Activated CD4-positive, alpha-beta T cell treated with anti-CD3 and anti-CD28 coated beads, Interleukin-2, amount 50 U/mL, for 48 hours (primary cell): ENCODE measurements at places on chromosomes 11 and 22.

DNA sequence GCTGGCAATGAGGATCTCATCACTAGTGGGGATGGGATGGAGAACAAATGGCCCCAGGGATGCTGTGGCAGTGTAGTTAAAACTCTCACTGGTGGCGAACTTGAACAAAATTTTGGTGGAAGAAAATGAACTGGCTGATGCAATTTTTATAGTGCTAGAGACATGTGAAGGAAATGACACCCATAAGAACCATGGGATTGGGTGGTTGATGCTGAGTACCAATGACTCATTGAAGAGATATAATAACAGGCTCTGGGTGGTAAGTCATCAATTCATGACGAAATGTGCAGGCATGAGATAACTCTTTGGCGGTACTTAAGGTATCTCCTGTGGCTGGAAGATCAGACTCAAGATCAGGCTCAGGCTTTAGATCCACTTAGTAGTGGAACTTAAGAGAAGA lies 172.9 kb upstream of the DDI1 start:
- no peak for DNase-seq

DNA sequence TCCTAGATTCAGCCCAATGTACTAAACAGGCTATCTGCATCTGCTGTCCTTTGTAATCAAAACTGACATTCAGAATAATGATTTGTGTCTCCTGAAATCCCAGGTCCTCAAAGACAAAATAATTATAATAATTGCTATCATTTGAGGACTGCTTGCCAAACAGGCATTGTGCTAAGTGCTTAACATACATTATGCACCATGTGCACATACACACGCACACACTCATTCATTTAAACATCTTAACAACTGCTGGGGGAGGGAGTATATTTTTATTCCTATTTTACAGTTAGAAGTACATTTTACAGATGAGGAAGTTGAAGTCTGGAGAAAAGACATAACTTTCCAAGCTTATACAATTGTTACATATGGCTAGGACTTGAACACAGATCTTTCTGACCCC lies 308.0 kb upstream of the ZC3H12C start:
- DNase-seq = no peak

DNA sequence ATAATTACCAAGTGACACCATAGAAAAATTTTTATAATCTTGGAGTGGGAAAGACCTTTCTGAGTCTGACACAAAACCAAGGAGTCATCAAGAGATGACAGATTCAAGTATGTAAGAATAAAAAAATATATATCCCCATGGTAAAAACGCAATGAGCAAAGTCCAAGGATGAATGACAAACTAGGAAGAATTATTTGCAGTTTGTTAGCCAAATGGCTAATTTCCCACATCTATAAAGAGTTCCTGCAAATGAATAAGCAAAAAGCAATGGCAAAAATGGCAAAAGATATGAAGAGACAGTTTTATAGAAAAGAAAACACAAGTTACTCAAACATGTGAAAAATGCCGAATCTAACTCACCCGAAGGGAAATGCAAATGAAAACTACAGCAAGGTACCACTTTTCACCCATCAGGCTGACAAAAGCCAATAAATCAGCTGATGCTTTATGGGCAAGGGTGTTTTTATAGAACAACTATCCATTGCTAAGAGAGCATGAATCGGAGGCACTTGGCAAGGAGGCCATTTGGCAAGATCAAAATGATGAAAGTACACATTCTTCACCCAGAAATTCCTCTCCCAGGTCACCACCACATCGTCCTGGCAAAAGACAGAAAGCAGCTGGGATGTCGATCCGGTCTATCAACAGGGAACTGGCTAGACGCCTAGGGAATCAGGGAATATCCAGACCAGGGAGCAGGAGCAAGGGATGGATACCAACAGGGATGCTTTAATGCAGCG lies 21.1 kb upstream of the KLHL35 start:
- DNase-seq = no peak

- no peak for DNase-seq
Observed at GRCh38 chr11:40877256-40877655, 582.2 kb downstream of the LRRC4C start.

DNA sequence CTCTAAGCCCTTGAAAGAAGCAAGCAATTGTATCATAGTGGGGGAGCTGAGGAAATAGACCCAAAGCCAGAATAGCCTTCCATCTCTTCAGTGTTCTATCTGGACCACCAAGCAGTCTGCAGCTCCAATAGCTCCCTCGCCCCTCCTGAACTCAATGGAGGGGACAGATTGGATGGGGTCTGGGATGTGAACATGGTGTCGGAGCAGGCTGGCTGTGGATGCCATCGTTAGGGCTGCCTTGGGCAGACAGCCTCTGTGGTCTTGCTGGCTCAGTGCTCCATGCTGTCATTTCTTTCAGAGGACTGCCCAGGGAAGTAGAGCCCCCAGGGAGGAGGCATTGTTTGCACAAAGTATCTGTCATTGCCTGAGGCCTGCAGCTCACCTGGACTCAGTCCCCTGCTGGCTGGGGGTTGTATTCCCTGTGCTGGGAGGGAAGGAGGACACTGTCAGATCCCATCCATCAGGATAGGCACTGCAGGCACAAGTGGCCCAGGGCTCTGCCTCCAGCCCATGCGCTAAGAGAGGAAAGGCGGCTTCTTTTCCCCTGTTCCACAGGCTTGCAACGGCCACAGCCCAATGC lies 537.7 kb downstream of the BUD13 start:
- no peak for DNase-seq

- DNase-seq = peak; percentile 90
Observed at GRCh38 chr11:66694732-66695207, 17.1 kb upstream of the RBM4B start.

DNA sequence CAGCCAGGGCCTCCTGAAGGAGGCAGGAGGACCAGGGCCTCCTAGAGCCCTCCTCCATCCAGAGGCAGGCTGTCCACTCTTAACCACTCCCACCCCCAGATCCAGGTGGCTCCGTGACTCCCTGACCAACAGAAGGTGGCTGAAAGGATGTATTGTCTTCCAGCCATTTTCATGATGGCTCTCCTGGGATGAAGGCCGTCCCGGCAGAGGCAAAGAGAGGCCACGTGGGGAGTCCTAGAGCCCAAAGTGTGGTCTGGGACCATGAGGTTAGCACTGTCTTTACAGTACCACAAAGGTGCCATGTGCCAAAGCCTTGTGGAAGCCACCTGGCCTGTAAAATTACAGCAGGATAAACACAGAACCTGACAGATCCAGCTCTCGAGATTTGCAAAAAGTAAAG lies 42.3 kb downstream of the DUSP8 start:
- no peak for DNase-seq

- DNase-seq = no peak
Observed at GRCh38 chr11:35412285-35412684, 7.1 kb downstream of the SLC1A2 start.

DNA sequence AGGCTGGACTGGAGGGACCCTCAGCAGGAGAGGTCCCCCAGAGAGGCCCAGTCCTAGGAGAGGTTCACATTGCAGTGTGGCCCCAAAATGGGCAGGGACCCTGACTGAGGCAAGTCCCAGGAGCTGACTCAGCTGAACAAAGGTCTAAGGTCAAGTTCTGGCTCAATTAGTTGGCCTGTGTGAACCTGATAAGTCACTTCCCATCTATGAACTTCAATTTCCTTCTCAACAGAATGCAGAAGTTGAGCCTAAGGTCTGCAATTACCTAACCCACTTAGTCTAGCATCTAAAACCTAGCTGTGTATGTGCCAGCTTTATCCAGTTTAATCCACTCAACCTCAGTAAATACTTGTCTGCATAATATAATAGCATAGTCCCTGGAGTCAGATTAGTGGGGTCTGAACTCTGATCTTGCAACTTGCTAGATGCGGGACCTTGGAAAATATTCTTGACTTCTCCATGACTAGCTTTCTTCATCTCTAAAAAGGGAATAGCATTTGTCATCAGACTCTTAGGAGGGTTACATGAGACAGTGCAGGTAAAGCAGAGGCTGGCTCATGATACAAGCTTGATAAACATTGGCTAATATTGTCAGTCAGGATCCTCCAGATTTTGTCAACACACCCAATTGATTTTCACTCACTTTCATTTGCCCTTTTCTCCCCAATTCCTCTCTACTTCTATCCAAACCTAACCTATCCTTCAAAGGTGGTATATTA lies 465.5 kb downstream of the INSC start:
- no peak for DNase-seq

GRCh38 chr22:40082184-40082583 lies 87.4 kb downstream of the FAM83F start:
- no peak for DNase-seq

- DNase-seq = peak; percentile 42
Observed at GRCh38 chr11:10305964-10306918, 1.4 kb downstream of the ADM start.

- no peak for DNase-seq
Observed at GRCh38 chr11:405954-406795, 8.6 kb downstream of the SIGIRR start.

DNA sequence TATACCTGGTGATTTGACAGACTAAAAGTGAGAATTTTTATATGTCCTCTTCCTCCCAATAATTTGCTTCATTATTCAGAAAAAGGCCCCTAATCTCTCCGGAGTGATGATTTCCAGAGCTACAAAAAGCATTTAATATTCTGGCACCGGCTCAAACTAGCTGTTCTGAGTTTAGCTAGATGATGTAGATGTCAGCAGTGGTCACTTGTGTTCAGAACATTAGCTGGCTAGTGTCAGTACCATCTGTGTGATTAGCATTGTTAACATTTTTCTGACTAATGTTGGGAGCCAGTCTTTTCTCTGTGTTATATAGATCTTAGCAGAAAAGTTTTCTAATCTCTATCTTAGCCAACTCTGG lies 68.7 kb upstream of the RRM1 start:
- no peak for DNase-seq

DNA sequence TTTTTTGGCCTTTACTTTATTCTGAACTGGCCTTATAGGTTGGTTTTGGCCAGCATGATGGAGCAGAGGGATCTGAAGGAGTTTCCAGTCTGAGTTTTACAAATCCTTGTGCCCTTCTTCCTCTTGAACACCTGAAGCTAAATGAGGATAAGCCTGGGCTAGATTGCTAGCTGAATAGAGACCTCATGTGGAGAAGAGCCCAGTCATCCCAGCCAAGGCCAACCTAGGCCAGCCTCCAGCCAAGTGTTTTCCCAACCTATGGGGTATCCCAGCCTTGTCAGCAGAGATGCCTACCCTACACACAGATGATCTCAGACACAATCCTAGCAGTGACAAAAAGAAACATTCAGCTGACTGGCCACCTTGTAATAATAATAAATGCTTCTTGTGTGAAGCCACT lies 966 bp upstream of the CASP12 start:
- DNase-seq = no peak

DNA sequence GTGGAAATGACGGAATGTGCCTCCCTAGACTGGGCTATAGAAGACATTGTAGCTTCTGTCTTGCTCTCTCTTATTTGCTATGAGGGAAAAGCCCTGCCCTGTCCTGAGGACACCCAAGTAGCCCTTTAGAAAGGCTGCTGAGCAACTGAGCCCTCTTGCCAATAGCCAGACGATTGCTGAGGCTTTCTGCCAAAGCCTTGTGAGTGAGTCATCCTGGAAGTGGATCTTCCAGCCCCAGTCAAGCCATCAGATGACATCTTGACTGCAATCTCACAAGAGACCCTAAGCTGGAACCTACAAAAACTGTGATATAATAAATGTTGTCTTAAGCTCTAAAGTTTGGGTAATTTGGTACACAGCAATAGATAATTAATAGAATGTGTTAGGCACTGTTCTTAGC lies 3.9 kb upstream of the TRAF6 start:
- DNase-seq = no peak

DNA sequence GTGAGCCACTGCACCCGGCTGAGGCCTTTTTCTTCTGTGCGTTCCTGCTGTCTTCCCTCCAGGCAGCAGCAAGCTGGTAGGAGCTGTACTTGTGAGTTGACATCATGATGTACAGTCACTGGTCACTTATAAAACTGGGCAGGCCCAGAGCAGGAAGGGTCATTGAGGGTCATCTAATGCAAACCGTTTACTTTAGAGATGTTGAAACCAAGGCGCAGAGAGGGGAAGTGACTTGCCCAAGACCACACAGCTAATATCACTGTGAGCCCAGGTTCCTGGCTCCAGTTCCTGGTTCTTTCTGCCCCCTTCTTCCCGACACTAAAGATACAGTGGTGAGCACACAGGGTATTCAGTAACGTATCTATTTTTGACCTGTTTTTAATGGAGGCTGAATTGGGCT lies 27.3 kb downstream of the PTPRJ start:
- DNase-seq = no peak

- no peak for DNase-seq
Observed at GRCh38 chr11:72817966-72818365, 3.8 kb downstream of the ATG16L2 start.

DNA sequence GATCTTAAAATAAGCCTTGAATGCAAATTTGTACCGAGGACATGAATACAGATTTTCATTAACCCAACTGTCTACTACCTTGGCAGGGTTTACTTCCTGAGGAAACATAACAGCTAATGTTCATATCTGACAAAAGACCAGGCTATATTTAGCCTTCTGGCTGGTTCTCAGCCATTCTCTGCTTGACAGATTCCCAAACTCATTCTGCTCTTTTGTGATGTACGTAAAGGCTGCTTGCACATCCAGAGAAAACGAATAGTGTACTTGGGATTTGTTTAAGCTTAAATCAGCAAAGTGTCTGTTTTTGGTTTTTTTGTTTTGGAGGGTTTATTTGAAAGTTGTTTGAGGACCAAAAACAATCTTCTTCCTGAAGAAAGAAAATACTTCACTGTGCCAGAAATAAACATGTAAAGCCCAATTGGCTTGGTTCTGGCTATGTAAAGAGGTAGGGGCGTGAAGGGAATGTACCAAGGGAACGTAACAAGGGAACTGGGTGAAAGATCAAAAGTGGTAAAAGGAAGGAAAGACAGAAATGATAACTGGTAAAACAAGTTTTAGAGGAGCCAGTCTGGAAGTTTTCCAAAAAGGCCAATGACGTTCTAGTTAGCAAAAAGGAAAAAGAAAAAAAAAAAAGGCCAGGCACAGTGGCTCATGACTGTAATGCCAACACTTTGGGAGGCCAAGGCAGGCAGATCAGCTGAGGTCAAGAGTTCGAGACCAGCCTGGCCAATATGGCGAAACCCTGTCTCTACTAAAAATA lies 21.4 kb upstream of the CRTAM start:
- DNase-seq = no peak

DNA sequence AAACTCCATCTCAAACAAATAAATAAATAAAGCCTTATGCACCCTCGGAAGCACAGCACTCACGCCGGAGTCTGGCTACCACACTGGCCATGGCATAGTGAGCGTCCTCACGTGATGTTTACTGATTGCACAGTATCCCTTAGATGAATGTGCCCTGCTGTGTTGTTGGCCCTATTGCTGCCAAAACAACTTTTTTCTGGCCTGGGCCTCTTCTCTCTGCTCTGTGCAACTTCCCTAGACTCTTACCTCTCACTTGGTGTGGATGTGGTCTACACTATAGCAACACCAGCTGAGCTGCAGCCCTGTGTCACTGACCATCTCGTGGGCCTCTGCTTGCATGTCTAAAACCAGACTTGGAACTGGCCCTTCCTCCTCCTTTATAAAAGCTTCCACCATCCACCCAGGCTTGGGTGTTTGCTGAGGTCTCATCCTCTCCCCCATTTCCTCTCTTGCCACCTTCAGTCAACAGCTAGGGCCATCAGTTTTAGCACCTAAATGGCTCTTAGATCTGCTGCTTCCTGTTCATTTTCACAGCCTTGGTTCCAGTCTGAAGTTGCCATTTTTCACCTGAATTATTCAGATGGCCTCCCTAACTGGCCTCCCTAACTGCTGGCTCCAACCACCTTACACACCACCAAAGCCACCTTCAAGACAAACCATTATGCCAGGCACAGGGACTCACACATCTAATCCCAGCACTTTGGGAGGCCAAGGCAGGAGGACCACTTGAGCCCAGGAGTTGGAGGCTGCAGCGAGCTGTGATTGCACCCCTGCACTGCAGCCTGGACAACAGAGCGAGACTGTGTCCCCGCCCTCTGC lies 9.2 kb downstream of the ZNF74 start:
- DNase-seq = no peak

- no peak for DNase-seq
Observed at GRCh38 chr11:69434471-69434931, 47.0 kb upstream of the LINC01488 start.
